ENCODE measurements at places on chromosomes 3 and 15. TPM values are rescaled to one million over a fixed set of nuclear protein-coding genes. Genes with fewer than 3 reads are reported as not detected.

DNA sequence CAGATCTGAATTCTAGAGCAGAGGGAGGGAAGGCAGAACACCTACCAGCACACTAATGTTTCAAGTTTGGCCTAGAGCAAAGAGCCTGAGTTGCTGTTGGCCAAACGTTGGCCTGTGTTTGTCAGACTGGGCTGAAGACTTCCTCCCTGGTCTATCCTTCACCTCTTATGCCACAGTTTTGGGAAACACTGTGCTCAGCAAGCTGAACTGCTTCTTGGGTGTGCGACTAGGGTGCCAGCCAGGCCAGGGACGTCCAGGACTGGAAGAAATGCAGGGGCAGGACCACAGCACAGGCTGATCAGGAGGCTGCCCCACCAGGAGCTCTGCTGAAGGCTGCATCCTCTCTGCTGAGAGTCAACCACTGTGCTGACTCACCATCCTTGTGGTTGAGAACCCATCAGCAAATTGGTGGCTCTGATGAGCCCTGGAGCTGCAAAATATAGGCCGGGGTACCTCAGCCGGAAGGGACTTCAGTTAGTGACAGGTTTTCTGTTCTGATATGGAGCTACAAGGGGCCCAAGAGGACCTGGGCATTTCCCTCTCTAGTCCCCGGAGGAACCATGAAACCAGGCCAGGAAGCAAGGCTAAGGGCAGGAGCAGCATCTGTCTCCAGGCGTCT lies 131.6 kb upstream of the RASGRP1 start:
- H3K4me3 ChIP-seq: no peak overlapping the region
- H3K27ac ChIP-seq: no peak overlapping the region
- no peak for DNase-seq
- H3K4me1 ChIP-seq: no peaks in the 10 kb centered on the region

GRCh38 chr3:23019596-23020300 lies 183.4 kb upstream of the UBE2E2 start:
- H3K27ac ChIP-seq: no peak overlapping the region
- no peak overlapping the region for H3K4me3 ChIP-seq
- H3K4me1 ChIP-seq: no peaks in the 10 kb centered on the region

DNA sequence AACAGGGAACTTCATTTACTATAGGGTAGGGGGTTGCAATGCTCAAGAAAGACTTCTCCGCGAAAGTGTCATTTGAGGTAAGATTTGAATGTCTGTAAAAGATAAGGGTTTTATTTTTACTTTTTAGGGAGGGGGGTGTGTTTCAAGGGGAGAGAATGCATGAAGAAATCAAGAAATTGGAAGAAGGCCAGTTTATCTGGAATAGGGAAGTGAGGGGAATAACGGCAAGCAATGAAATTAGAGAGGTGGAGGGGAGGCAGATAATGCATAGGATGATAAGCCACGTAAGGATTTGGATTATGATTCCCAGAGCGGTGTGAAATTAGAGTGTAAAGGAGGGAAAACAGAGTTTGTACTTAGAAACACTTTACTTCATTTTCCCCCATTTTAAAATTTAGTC lies 63.0 kb upstream of the MB21D2 start:
- H3K4me3 ChIP-seq: no peak overlapping the region
- no peak overlapping the region for H3K27ac ChIP-seq
- H3K4me1 ChIP-seq: no peaks in the 10 kb centered on the region
- H3K27me3 ChIP-seq: no peaks in the 10 kb centered on the region
- no peak for DNase-seq

DNA sequence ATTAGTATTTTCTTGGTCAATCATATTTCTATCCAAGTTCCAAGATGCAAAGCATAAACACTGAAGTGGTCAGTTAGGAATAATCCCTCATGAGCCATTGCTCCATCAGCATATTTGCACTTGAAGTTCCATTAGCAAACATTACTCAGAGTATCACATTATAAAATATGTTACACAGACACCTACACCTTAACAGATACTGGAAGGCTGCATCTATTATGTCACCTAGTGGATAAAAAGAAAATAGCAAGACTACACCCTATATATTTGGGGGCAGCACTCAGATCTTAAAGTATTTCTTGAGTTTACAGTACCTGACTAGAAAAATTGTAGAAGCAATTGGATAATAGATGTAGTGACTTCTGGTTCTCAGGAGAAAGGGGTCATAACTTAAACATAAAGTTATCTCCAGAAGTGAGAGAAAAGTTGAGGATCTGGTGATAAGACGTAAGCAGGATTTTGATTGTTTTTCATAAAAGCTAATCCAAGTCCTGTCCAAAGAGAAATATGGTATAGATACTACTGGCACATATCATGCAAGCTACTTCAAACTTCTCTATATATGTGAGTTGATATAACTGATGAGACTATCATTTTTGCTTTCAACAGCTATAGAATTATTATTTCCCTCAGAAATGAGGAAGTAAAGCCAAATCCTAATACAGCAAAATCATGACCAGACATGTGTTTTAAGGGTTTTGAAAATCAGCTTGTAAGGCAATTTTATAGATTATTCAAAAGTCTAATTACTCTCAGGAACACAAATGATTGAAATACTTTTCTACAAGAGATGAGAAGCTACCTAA lies 422.2 kb downstream of the GBE1 start:
- H3K27me3 ChIP-seq: no peaks in the 10 kb centered on the region
- no peaks in the 10 kb centered on the region for H3K4me1 ChIP-seq
- H3K27ac ChIP-seq: no peak overlapping the region
- DNase-seq: no peak
- no peak overlapping the region for H3K4me3 ChIP-seq
- no peaks in the 10 kb centered on the region for H3K36me3 ChIP-seq

GRCh38 chr15:92663250-92663951 lies 7.8 kb upstream of the FAM174B start:
- H3K4me3 ChIP-seq: no peak overlapping the region
- peaks cover 32% of the 10 kb centered on the region for H3K4me1 ChIP-seq
- no peak for DNase-seq
- no peaks in the 10 kb centered on the region for H3K36me3 ChIP-seq
- H3K27me3 ChIP-seq: no peaks in the 10 kb centered on the region

GRCh38 chr3:9301091-9301490 lies 51.6 kb upstream of the SRGAP3 start:
- no peaks in the 10 kb centered on the region for H3K36me3 ChIP-seq
- H3K27ac ChIP-seq: no peak overlapping the region
- H3K4me3 ChIP-seq: no peak overlapping the region
- DNase-seq: no peak
- peaks cover 7% of the 10 kb centered on the region for H3K4me1 ChIP-seq

GRCh38 chr3:46676601-46677410 lies 16.7 kb downstream of the ALS2CL start:
- H3K36me3 ChIP-seq: peaks cover 18% of the 10 kb centered on the region
- H3K4me3 ChIP-seq: no peak overlapping the region
- no peaks in the 10 kb centered on the region for H3K27me3 ChIP-seq
- H3K4me1 ChIP-seq: peaks cover 34% of the 10 kb centered on the region

GRCh38 chr3:130517602-130518001 lies 625 bp downstream of the COL6A6 start:
- no peak overlapping the region for H3K27ac ChIP-seq
- no peaks in the 10 kb centered on the region for H3K4me1 ChIP-seq
- no peaks in the 10 kb centered on the region for H3K27me3 ChIP-seq
- no peak overlapping the region for H3K4me3 ChIP-seq

GRCh38 chr3:12774619-12775018 lies 15.6 kb upstream of the TMEM40 start:
- H3K36me3 ChIP-seq: no peaks in the 10 kb centered on the region
- no peak overlapping the region for H3K4me3 ChIP-seq
- no peaks in the 10 kb centered on the region for H3K27me3 ChIP-seq
- no peaks in the 10 kb centered on the region for H3K4me1 ChIP-seq
- no peak overlapping the region for H3K27ac ChIP-seq

- H3K27me3 ChIP-seq: no peaks in the 10 kb centered on the region
- peaks cover 7% of the 10 kb centered on the region for H3K4me1 ChIP-seq
- DNase-seq: no peak
- no peaks in the 10 kb centered on the region for H3K36me3 ChIP-seq
- H3K27ac ChIP-seq: no peak overlapping the region
These were observed 72.0 kb upstream of the PCSK6 start for GRCh38 chr15:101561584-101561906.

- peak; percentile 96 for DNase-seq
- no peaks in the 10 kb centered on the region for H3K36me3 ChIP-seq
- H3K4me1 ChIP-seq: peaks cover 47% of the 10 kb centered on the region
These were observed at the start of gene ZBTB38 for GRCh38 chr3:141368062-141368924. Gene ZBTB38, plus strand, starts transcription at chr3:141368504. Its CDS starts 73,885 bp downstream, at chr3:141442389.

DNA sequence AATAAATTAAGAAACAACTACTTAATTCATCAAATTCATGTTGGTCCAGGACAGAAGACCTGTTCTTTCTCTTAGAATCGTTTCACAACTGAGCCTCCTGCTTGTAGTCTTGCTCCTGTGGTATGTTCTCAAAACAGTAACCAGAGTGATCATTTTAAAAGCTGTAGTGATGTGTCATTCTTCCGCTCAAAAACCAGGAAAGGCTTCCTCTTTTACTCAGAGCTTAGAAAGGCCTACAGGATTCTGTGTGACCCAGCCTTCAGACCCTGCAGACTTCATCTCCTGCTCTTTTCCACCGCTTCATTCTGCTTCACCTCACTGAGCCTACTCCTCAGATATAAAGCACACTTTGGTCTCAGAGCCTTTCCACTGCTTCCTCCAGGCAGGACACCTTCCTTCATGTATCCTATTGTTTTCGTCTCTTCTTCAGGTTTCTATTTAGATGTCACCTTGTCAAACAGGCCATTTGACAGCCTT lies 22.7 kb downstream of the ST6GAL1 start:
- no peaks in the 10 kb centered on the region for H3K27me3 ChIP-seq
- H3K36me3 ChIP-seq: no peaks in the 10 kb centered on the region
- peaks cover 39% of the 10 kb centered on the region for H3K4me1 ChIP-seq
- no peak overlapping the region for H3K27ac ChIP-seq
- H3K4me3 ChIP-seq: no peak overlapping the region

GRCh38 chr3:8237893-8238292 lies 263.7 kb upstream of the LMCD1 start:
- no peak overlapping the region for H3K27ac ChIP-seq
- no peaks in the 10 kb centered on the region for H3K4me1 ChIP-seq
- no peak for DNase-seq
- H3K4me3 ChIP-seq: no peak overlapping the region
- no peaks in the 10 kb centered on the region for H3K27me3 ChIP-seq

DNA sequence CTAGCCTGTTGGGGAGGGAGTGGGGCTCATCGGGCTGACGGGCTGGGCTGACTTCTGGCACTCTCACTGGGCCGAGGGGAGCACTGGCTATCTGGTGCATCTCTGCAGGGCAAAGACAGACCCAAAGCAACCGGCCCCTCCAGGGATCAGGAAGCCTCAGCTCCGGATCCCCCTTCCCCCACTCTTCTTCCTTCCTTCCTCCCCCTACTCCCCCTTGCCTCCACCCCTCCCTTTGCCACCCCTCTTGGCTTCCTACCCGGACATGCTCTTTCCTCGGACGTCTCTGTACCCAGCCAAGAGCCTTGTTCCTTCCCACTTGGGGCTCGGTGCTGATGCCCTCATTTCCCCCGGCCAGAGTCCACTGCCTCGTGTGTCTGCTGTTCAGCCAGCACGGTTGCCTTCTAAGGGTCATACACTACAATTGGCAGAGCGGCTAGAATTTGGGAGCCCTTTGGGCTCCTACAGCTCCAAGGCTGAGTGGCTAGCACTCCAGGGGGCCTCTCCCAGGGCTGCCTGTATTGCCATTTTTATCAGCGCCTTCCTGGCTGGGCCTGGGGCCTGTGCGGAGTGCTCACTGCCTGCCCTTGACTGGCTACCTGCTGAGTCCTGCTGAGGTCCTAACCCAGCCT lies 10.9 kb downstream of the SEMA3F start:
- peaks cover 95% of the 10 kb centered on the region for H3K4me1 ChIP-seq
- H3K27ac ChIP-seq: peak overlapping the region; percentile 90
- no peak overlapping the region for H3K4me3 ChIP-seq

DNA sequence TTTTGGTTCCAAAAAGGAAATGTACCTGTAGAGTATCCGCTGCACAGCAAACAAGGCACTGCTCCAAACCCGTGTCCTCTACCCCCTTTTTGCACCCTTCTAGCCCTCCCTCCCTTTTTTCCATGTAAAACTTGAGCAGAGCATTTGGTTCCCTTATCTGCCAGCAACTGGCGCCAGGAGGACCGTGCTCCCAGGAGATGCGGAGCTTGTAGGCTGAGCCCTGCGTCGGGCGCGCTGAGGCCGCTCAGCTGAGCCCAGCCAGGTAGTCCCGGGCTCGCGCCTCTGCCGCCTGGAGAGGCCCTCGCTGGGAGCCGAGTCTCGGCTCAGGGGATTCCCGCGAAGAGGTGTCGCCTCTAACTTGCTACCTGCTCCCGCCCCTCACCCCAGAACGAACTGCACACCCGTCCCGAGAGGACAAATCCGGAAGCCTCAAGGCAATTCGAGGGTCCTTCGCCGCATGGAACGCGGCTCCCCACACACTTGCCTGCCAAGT lies 575 bp downstream of the TRPM7 start:
- H3K4me1 ChIP-seq: peaks cover 15% of the 10 kb centered on the region
- peak; percentile 78 for DNase-seq
- peak overlapping the region; percentile 69 for H3K4me3 ChIP-seq
- H3K27ac ChIP-seq: peak overlapping the region; percentile 96
- no peaks in the 10 kb centered on the region for H3K36me3 ChIP-seq
- no peaks in the 10 kb centered on the region for H3K27me3 ChIP-seq

DNA sequence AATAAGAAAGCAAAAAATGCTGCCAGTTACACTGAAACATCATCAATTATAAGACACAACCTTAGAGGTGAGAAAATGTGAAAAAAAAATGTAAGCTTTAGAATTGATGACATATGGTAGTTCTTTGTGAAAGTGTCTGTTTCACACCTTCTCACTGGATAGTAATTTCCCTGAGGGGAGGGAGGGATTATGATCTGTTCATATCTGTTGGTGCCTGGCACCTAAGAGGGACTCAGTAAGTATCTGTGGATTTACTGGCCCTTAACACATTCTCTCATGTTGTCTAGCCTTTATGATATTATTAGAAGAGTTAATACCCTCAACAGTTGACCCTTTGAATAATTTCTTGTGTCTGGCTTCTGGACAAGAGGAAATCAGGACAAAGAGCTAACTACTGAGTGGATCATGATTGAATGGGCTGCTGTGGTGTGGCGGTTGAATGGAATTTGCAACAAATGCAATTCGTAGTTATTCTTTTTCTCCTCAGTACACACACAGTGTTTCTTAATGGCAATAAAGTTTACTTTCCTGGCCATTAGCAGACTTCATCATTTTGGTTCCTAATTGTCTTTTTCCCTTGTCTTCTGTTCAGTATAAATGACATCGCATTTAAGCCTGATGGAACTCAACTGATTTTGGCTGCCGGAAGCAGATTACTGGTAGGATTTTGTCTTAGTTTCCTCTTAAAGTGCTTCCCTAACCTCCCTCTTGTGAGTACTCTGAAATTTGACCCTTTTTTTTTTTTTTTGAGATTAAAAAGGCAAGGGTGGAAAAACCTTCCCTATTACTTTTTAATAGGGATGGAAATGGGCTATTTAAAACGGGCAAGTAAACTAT lies 9.5 kb downstream of the IFT122 start:
- H3K27ac ChIP-seq: no peak overlapping the region
- H3K4me1 ChIP-seq: peaks cover 11% of the 10 kb centered on the region
- no peaks in the 10 kb centered on the region for H3K27me3 ChIP-seq
- DNase-seq: no peak

KIF9 gene
- total RNA-seq: 24.3 TPM

LMAN1L gene
- total RNA-seq: not detected

BFSP2 gene
- total RNA-seq: not detected

PAK2 gene
- 43.8 TPM for total RNA-seq

PP2D1 gene
- total RNA-seq: not detected

MDFIC2 gene
- not detected for total RNA-seq

ACTRT3 gene
- 2.8 TPM for total RNA-seq

CTXN2 gene
- total RNA-seq: not detected

TRA2B gene
- total RNA-seq: 214 TPM

SH3GL3 gene
- total RNA-seq: 0.40 TPM

CLCN2 gene
- 6.0 TPM for total RNA-seq

RTP4 gene
- 2.3 TPM for total RNA-seq

Data from thyroid gland (tissue), 4 donors.